ENCODE measurements at places on chromosomes 16 and 17.

- no peak for DNase-seq
These were observed 30.4 kb upstream of the PITPNA start for GRCh38 chr17:1592751-1593629.

DNA sequence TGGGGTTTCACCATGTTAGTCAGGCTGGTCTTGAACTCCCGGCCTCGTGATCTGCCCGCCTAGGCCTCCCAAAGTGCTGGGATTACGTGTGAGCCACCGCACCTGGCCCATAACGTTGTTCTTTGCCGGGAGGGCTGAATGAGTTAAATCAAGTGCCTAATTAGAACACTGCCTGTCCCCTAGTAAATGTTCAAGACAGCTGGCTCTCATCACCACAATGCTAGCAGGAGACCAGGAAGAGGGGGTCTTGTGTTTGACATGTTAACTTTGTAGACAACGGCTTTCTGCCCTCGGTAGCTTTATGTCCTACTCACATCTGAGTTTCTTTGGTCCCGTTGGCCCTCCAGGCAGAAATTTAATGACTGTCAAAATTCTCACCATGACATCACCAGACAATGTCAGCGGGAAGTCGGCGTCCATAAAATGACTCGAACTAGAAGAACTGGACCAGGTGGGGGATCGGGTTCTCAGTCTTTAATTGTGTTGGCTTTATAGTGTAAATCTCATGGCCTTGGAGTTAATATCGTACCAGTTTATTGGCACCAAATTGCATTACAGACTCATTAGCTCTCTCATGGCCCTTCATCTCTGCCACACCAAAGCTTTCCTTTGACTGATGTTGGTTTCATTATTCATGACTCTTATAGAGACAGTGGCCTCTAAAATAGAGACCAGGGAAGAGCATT is 11.4 kb upstream of the ITPRIPL2 start:
- DNase-seq = no peak

GRCh38 chr17:82899941-82900340 is 60.1 kb upstream of the ZNF750 start:
- no peak for DNase-seq

DNA sequence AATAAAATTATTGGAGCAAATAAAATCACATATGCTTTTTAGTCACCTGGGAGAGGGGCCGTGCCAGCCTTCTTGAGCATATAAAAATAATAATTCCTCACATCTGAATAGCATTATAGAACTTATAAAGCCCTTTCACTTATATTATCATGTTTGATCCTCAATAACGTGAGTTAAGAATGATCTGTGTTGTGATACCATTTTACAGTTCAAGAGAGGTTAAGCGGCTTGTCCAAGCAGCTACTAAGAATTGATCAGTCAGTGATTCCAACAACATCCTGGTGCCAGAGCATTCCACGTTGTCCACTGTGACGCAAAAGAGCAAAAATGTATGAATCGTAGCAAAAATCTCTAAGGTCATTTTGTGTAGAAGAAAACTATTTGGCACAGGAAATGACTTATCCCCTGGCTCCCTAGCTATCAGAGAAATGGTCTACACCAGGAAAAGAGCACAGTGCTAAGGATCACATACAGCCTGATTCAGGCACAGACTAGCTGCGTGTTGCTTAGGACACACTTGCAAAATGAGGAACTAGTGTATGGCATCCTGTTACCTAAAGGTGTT is 33.0 kb downstream of the ANKFN1 start:
- peak; percentile 57 for DNase-seq

- DNase-seq = peak; percentile 79
These were observed 15.9 kb upstream of the FBXO47 start for GRCh38 chr17:38982858-38983746.

- DNase-seq = no peak
These were observed 17.2 kb downstream of the ABCA8 start for GRCh38 chr17:68937890-68938514.

- no peak for DNase-seq
These were observed 56.2 kb upstream of the CRISPLD2 start for GRCh38 chr16:84763629-84764028.

DNA sequence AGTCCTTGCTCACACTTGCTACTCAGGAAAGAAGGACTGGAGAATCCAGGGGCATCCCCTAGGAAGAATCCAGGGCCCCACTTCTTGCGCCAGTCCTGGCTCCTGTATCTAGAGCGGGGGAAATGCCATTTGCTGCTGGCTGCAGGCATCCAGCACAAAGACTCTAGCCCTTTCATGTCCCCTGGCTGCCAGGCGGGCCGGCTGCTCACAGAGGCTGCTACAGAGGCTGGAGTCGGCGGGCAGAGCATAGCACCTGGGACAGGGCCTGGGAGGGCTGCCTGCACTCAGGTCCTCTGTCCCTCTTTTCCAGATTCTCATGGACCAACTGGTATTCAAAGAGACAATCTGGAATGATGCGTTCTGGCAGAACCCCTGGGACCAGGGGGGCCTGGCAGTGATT is 13.8 kb downstream of the SMIM5 start:
- DNase-seq = no peak

GRCh38 chr17:45264988-45265387 is 3.1 kb upstream of the SPATA32 start:
- DNase-seq = no peak

DNA sequence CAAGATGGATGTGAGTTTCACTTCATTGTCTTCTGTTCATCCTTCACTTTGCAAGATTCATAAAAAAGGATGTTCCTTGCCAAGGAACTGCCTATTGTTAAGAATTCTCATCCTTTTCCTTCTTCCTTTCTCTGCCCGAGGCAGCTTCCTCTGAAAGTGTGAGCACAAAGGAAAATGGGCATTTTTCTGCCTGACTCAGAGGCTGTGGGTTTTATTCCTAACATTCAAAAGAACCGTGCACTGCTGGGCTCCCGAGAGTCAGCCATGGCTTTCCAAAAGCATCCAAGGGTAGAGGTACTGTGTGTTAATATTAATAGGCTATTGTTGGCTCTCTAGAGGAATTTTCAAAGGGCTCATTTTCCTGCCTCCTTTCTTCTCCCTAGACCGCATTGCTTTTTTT is 289.4 kb downstream of the ABCC12 start:
- DNase-seq = no peak

DNA sequence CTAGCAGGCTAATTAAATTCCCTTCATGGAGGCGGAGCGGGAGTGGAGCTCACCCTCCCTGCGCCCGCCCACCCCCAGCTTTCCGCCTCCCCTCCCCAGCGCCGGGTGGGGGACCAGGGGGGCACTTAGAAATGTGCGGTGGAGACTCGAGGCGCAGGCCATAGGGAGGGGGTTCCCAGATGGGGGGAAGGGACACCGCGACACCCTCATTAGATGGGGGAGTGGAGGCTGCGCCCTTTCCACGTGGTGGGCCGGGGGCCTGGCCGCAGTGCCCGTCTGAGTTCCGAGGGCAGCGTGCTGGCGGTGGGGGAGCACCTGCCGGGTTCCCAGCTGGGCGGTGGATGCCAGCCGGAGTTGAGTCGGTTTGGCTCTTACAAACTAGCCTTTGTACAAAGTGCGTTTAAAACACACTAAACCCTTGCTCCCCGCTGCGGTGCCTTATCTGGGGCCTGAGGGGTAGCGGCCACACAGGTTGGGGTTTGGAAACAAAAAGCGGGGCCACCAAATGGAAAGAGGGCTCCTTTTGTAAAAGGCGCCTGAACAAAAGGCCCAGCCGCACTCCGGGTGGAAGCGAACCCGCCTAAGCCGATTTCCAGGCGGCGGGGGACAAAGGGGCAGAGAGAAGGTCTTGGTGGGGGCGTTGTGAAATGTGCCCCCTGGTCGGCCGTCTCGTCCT is 1.4 kb downstream of the GSE1 start:
- DNase-seq = no peak

- no peak for DNase-seq
These were observed 3.0 kb upstream of the NEURL4 start for GRCh38 chr17:7332111-7332510.

DNA sequence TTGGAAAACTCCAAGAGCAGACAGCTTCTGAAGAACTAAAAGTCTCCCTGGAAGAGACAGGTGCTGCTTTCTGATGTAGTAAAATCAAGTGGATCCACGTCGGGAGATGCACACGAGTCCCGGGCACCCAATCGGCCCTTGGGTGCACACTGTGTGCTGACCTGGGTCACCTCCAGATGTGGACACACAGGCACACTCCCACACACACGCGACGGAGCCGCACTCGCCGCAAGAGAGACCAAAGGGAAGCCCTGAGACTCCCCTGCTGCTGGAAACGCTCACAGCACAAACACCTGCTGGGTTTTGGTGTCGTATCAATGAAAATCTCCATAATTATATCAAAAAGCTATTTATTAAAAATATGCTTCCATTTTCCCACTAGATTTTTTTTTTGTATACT is 94.2 kb downstream of the ANKRD11 start:
- DNase-seq = no peak

GRCh38 chr16:18948372-18949020 is 22.3 kb upstream of the SMG1 start:
- no peak for DNase-seq

- DNase-seq = no peak
These were observed 701 bp downstream of the JMJD6 start for GRCh38 chr17:76725580-76726230.

GRCh38 chr16:2084895-2085625 is 37.3 kb downstream of the TSC2 start:
- DNase-seq = no peak

- no peak for DNase-seq
These were observed 9.8 kb downstream of the CA5A start for GRCh38 chr16:87926246-87927194.

- no peak for DNase-seq
These were observed 39.9 kb downstream of the OTOA start for GRCh38 chr16:21703589-21704174.

GRCh38 chr17:28426081-28426519 is 20.1 kb upstream of the SLC46A1 start:
- peak; percentile 29 for DNase-seq

DNA sequence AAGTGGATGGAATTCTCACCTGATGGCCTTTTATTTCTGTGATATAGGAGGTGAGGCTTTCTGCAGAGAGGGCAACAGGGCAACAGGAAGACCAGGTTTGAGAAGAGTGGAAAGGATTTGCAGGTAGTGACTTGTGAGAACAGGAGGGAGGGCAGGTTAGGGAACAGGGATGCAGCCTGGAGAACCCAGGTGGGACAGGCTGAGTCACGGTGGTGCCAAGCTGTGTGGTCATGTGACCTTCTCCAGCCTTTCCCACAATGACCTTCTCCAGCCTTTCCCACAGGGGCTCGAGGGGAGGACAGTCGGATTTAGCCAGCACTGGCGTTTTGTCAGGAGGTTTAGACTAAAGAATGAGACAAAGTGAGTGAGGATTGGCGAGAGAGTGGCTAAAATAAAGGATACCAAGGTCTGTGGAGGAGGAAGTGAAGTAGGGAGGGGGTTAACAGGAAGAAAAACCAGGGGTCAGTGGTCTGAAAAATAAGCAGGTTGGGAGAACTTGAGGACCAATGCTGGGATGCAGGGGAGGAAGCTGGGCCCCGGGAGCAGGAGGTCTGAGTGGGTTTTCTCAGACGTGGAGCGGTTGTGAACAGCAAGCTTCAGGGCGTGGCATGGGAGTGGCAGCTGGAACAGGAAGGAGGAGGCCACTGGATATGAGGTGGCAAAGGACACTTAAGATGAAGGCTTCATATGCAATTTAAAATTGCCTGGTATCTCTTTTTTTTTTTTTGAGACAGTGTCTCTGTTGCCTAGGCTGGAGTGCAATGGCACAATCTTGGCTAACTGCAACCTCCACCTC is 37.7 kb downstream of the DNAH2 start:
- DNase-seq = no peak

- no peak for DNase-seq
These were observed 82.9 kb downstream of the KSR1 start for GRCh38 chr17:27539152-27539551.

DNA sequence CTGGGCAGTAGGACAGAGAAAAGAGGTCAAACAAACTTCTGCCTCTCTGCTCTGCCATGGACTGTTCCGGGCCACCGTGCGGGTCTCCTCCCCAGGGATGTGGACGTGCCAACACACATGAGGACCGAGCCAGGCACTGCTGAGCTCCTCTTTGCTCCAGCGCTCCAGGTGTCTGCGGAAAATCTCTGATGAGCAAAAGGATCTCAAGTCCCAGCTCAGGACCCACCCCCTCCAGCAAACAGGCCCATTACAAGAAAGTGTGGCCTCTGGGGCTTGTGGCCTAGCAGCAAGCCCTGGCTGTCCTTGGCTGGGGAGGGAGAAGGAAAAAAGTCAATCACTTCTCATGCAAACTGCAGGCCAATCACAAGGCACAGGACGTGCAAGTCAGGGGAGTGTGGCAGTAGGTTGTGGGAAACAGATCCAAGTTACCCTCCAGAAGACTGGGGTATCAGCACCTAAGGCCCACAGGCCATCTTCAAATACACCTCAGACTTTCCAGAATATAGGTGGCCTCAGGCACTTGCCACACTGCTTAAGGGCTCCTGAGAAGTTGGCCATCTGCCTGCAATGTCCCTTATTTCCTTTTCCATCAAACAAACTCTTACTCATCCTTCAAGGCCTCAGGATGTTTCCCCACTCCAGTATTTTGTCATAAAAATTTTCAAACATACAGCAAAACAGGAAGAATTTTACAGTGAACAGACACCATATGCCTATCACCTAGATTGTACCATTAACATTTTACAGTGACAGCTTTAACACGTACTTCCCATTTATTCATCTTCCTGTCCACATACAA is 36.0 kb upstream of the SREBF1 start:
- no peak for DNase-seq

DNA sequence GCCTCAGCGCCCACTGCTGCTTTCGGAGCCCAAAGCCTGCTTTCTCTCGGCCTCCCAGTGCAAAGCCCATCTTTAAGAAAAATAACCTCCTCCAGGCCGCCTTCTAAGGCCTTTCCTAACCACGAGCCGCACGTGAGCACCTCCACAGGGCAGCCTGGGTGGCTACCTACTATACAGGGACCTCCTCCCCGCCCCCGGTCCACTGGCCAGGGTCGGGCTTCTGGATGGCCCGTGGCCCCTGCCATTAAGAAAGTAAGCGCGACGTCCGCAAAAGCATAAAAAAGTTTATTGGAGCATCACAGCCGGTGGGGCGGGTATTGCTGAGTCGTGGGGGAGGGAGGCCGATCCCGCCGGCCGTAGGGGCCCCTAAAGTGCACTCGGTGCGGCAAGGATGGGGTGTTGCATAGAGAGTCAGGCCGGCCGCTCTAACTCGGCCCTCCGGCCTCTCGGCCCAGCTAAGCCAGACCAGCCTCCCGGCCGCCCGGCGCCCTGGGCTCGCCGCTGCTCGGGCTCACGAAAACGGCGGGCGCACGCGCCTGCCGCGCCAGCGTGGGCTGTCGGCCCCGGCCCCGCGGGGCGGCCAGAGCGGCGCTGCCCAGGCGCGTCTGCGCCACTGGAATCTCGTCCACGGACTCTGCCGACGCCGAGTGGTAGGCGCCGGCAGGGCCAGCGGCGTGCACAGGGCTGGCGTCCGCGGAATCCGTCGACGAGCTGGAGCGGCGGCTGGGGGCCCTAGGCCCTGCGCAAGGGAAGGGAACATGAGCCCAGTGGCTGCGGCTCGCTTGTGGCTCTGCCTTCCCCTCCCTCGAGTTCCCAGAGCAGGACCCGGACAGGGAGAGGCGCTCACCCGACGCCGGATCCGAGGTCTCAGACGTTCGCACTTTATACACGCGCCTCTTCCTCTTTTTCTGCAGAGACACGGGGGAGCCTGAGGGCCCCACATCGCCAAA is 1.1 kb upstream of the TPPP3 start:
- DNase-seq = no peak

GRCh38 chr17:968812-969730 is 10.5 kb downstream of the NXN start:
- no peak for DNase-seq

GRCh38 chr17:67434061-67434525 is 57.0 kb downstream of the PITPNC1 start:
- DNase-seq = no peak
